H1 (cell line): ENCODE measurements at places on chromosomes 16 and 17. TPM values are rescaled to one million over a fixed set of nuclear protein-coding genes. Genes with fewer than 3 reads are reported as not detected.

The HSD3B7 gene
- 2.9 and 3.1 TPM in 2 replicates for total RNA-seq

The ATP6V0A1 gene
- total RNA-seq, result 55.3 and 57.3 TPM in 2 replicates

The CACNG4 gene
- 5.6 and 5.9 TPM in 2 replicates for total RNA-seq

The MILR1 gene
- total RNA-seq, result not detected in 2 replicates

The TOP2A gene
- 276 and 291 TPM in 2 replicates for total RNA-seq

The KRTAP2-2 gene
- total RNA-seq, result not detected in 2 replicates

The CLEC18B gene
- 0.59 TPM in 1 of 2 replicates, not detected in the other for total RNA-seq

The KRT20 gene
- total RNA-seq, result not detected in 2 replicates

The C1QTNF1 gene
- 2.5 and 3.5 TPM in 2 replicates for total RNA-seq

DNA sequence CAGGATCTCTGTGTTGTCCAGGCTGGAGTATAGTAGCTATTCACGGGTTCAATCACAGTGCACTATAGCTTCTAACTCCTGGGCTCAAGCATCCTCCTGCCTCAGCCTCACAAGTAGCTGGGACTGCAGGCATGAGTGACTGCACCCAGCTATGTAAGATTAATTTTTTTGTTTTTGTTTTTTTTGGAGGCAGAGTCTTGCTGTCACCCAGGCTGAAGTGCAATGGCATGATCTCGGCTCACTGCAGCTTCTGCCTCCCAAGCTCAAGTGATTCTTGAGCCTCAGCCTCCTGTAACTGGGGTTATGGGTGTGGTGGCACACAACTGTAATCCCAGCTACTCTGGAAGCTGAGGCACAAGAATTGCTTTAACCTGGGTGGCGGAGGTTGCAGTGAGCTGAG, 15.8 kb downstream of the PPM1D start:
- no peaks in the 10 kb centered on the region for H3K4me1 ChIP-seq
- no peak overlapping the region for H3K27ac ChIP-seq
- no peak for DNase-seq
- H3K36me3 ChIP-seq, result no peaks in the 10 kb centered on the region; the same call in 1 of the 2 replicates
- H3K27me3 ChIP-seq, result no peaks in the 10 kb centered on the region

DNA sequence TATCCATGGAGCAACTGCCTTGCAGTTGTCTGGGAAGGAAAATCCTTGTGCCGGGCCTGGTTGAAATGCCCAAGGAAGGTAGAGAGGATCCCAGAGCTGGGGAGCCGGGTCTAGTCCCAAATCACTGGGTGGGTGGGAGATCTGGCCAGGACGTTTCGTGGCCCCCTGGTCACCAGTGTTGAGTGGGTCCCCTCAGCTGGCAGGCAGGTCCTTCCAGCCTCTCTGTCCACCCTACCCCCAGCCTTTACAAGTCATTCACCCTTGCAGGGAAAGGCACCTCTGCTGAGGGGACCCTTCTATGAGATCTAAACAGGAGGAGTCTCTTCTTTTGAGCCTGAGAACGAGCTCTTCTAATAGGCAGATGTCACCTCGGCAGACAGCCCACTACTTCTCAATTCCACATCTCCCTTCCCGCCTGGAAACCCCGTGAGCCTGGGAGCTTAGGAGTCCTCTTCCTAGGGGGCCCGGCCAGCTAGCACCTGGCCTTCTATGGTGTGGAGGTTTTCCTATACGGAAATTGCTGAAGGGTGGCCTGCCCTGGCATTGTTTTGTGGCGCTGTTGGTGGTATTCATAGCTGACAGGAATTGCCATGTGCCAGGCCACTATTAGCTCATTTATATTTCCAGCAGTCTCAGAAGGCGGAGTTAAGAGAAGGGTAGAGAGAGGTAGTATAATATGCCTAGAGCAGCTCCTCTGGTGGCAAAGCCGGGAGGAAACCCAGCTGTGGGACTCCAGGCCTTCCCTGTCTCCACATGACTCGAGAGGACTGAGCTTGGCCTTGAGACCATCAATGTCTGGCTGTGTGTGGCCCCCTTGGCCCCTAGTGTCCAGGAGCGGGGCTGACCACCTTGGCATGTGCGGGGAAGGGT, 13.3 kb downstream of the MPRIP start:
- H3K27me3 ChIP-seq, result no peaks in the 10 kb centered on the region
- no peak overlapping the region for H3K27ac ChIP-seq
- DNase-seq, result no peak
- H3K4me3 ChIP-seq, result no peak overlapping the region

DNA sequence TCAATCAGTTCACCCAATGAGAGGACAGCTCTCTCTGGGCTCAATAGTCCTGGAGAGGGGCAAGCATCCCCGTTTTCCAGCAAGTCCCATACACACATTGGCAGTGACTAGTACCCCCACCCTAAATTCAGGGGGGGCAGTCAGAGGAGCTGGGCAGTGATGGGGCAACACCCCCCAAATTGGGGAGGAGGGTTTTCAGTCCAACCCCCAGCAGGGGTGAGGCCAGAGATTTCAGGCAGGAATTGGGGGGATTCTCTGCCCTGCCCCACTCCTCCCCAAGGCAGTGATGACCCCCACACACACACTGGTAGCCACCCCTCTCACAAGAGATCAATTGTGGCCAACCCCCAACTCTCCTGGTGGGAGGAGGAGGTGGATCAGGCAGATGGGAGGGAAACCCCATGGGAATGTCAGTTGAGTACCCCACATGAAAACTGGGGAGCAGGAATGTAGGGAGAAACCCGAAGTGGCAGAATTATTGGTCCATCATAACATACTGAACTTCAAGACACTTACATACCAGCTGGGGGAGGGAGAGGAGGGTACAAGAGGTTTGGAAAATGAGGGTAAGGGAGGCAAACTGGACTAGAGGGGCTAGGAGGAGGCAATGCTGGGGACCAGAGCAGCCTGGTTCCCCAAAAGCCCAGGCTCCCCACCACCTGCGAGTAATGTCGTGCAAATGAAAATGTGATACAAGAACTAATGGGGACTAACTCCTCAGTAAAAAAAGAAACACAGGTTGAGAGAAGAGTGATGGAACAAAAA, 3.1 kb downstream of the VAMP2 start:
- H3K27ac ChIP-seq, result no peak overlapping the region
- peaks cover 11% of the 10 kb centered on the region for H3K4me1 ChIP-seq

GRCh38 chr16:67664258-67664657, 2.3 kb downstream of the ENKD1 start:
- DNase-seq, result no peak
- no peak overlapping the region for H3K4me3 ChIP-seq

- H3K4me1 ChIP-seq, result no peaks in the 10 kb centered on the region
- H3K27me3 ChIP-seq, result no peaks in the 10 kb centered on the region
- no peak overlapping the region; the same call in 1 of the 2 replicates for H3K27ac ChIP-seq
- no peaks in the 10 kb centered on the region for H3K36me3 ChIP-seq
These were observed 4.0 kb downstream of the UNC13D start for GRCh38 chr17:75839942-75840798.

DNA sequence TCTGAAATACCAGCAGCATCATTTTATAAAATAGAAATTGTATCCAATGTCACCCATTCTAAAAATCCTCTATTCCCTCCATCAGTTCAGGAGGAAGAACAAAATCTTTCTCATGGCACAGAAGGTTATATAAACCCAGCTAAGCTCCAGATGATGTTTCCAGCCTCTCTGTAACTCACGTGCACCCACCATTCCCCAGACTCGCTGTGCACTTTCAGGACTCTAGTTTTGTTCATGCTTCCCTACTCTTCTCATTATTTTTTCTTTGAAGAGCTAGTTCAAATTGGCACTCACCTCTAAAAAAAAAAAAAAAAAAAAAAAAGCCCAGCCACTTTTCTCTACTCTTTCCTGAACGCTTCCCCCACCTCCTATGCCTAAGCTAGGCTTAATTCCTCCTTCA, 36.0 kb upstream of the SHISA6 start:
- H3K4me3 ChIP-seq, result no peak overlapping the region
- no peaks in the 10 kb centered on the region for H3K4me1 ChIP-seq
- peaks cover 2% of the 10 kb centered on the region; the same call in 1 of the 2 replicates for H3K27me3 ChIP-seq
- H3K27ac ChIP-seq, result no peak overlapping the region

DNA sequence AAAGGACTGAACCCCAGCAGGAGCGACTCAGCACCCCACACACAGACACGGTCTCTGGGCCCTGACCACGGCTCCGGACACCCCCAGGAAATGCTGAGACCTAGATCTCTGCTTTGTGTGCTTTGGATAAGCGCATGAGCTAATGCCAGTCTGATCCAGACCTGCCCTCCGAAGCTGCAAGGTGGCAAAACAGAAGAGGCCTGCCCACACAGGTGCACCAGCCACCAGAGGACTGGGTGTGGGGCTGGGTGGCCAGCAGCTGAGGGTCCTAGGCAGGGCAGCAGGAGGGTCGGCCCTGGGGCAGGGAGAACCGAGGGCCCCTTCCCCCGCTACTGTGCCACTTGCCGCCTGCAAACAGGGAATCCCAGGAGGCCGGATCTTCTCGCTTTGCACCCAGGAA, 30.7 kb upstream of the EIF1 start:
- H3K4me3 ChIP-seq, result no peak overlapping the region
- H3K27ac ChIP-seq, result no peak overlapping the region
- no peaks in the 10 kb centered on the region for H3K27me3 ChIP-seq
- peaks cover 3% of the 10 kb centered on the region for H3K4me1 ChIP-seq
- DNase-seq, result no peak
- H3K36me3 ChIP-seq, result no peaks in the 10 kb centered on the region

GRCh38 chr16:48576927-48577326, 33.1 kb downstream of the N4BP1 start:
- H3K27me3 ChIP-seq, result no peaks in the 10 kb centered on the region
- H3K27ac ChIP-seq, result no peak overlapping the region
- no peak overlapping the region for H3K4me3 ChIP-seq
- no peaks in the 10 kb centered on the region for H3K36me3 ChIP-seq
- no peaks in the 10 kb centered on the region for H3K4me1 ChIP-seq

GRCh38 chr17:8900626-8901585, 33.4 kb upstream of the PIK3R6 start:
- no peak overlapping the region for H3K4me3 ChIP-seq
- no peak overlapping the region for H3K27ac ChIP-seq
- H3K4me1 ChIP-seq, result peaks cover 4% of the 10 kb centered on the region
- no peaks in the 10 kb centered on the region for H3K36me3 ChIP-seq
- no peak for DNase-seq
- no peaks in the 10 kb centered on the region for H3K27me3 ChIP-seq

- no peaks in the 10 kb centered on the region for H3K36me3 ChIP-seq
- no peak overlapping the region for H3K27ac ChIP-seq
- no peak overlapping the region for H3K4me3 ChIP-seq
- H3K27me3 ChIP-seq, result no peaks in the 10 kb centered on the region
- DNase-seq, result no peak
- H3K4me1 ChIP-seq, result no peaks in the 10 kb centered on the region
These were observed 301.9 kb upstream of the KCNJ16 start for GRCh38 chr17:69773081-69773480.

DNA sequence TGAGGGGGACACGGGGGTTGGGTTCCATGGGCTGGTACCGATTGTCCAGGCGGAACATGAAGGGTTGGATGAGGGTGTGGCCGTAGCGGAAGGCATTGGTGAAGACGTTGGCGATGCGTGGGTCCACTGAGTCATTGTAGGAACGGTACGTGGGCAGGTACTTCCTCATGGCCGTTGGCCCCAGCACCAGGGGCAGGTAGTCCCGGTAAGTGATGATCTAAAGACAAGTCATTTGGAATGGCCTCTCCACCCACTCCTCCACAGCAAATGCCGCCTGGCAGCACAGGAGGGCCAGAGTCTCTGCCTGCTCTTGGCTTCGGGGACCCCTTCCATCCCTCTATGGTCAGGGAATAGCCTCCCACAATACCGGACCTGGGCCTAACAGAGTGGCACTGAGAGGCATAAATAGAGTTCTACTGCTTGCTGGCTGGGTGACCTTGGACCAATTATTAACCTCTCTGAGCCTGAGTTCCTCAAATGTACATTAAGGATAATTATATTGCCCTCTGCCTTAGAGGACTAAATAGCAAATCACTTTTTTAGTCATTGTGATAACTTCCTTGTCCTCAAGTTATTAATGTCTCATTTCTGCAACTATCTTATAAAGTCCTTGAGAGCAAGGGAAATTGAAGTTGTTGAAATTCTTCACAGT, 7.2 kb downstream of the MPO start:
- H3K4me3 ChIP-seq, result no peak overlapping the region
- H3K27ac ChIP-seq, result no peak overlapping the region
- no peaks in the 10 kb centered on the region for H3K4me1 ChIP-seq
- H3K27me3 ChIP-seq, result no peaks in the 10 kb centered on the region
- no peak for DNase-seq
- no peaks in the 10 kb centered on the region for H3K36me3 ChIP-seq

GRCh38 chr16:81821436-81822128, 42.5 kb downstream of the PLCG2 start:
- H3K36me3 ChIP-seq, result no peaks in the 10 kb centered on the region
- H3K27ac ChIP-seq, result no peak overlapping the region
- no peaks in the 10 kb centered on the region for H3K27me3 ChIP-seq
- H3K4me1 ChIP-seq, result no peaks in the 10 kb centered on the region
- H3K4me3 ChIP-seq, result no peak overlapping the region

DNA sequence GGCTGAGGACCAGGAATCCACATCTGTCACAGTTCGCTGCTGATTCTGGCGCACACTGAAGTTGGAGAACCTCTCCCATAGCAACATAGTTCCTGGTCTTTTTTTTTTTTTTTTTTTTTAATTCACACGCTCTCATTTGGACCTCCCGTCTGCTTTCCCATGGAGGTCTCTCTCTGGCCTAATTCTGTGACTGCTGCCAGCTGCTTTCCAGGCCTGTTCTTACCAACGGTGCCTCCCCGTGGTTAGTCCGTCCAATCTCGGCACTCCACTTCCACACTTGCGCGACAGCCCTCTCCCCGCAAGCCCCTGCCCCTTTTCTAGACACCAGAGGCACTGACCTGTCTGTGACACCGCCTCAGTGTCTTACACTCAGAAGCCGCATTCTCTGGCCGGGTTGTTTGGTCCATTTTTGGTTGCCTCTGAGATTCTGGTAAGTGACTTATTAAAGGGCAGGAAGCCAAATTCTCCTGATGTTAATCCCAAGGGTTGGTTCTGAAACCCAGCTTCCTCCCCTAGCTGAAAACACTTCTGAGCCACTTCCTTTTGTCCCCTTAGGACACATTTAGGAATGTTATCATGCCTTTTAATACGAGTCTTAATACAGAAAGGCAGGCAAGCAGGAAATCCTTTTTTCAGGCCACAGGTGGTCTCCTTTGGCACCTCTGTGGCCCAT, 1.1 kb upstream of the AKTIP start:
- H3K27ac ChIP-seq, result no peak overlapping the region
- H3K36me3 ChIP-seq, result no peaks in the 10 kb centered on the region
- no peaks in the 10 kb centered on the region for H3K27me3 ChIP-seq
- DNase-seq, result no peak

- no peaks in the 10 kb centered on the region for H3K36me3 ChIP-seq
- peaks cover 7% of the 10 kb centered on the region for H3K4me1 ChIP-seq
- no peak for DNase-seq
These were observed 1.3 kb downstream of the CDR2 start for GRCh38 chr16:22372882-22373661.

DNA sequence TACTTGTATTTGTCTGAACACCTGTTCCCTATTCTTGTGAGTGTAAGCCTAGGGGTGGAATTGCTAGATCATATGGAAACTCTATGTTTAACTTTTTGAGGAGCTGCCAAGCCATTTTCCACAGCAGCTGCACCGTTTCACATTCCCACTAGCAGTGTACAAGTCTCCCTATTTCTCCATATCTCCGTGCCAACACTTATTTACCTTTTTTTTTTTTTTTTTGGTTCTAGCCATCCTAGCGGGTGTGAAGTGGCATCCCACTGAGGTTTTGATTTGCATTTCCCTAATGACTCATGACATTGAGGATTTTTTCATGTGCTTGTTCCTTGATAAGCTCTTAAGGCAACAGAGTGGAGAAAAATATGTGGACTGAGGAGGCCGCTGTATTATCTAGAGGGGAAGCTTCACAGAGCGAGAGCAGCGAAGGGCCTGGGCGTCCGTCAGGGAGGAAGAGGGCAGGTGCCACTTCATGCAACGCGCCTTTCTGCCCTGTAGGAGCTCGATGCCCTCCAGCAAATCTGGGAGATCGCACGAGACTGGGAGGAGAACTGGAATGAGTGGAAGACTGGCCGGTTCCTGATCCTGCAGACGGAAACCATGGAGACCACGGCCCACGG, 50.0 kb downstream of the DNAH2 start:
- H3K36me3 ChIP-seq, result no peaks in the 10 kb centered on the region
- no peaks in the 10 kb centered on the region for H3K4me1 ChIP-seq
- H3K4me3 ChIP-seq, result no peak overlapping the region
